ENCODE measurements at places on chromosomes 12 and 14.

DNA sequence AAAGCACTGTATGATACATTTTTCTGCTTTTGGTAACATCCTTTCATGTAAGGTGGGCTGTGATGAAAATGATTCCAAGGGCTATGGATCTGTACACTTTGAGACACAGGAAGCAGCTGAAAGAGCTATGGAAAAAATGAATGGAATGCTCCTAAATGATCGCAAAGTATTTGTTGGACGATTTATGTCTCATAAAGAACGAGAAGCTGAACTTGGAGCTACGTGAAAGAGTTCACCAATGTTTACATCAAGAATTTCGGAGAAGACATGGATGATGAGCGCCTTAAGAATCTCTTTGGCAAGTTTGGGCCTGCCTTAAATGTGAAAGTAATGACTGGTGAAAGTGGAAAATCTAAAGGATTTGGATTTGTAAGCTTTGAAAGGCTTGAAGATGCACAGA, 22.1 kb upstream of the SRGAP1 start:
- DNase-seq, result no peak

GRCh38 chr12:40522837-40523236, 169.4 kb upstream of the CNTN1 start:
- no peak for DNase-seq

DNA sequence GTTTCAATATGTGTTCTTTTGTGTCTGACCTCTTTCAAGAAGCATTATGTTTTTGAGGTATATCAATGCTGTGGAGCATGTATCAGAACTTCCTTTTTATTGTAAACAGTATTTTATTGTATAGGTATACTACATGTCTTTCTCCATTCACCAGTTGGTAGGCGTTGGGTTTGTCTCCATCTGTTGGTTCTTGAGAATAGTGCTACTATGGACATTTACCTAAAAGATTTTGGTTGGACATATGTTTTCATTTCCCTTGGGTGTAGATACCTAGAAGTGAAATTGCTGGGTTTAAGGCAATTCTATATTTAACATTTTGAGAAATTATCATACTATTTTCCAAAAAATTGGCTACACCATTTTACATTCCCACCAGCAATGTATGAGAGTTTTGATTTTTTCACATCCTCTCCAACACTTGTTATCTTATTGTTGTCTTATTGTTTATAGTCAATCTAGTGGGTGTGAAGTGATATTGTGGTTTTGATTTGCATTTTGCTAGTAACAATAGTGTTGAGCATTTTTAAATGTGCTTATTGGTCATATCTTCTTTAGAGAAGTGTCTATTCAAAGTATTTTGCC, 409.2 kb downstream of the IPO8 start:
- DNase-seq, result no peak

- DNase-seq, result no peak
These were observed 590.5 kb upstream of the ATP2B1 start for GRCh38 chr12:90299121-90299520.

GRCh38 chr14:60002819-60003492, 83.0 kb downstream of the LRRC9 start:
- no peak for DNase-seq
